ENCODE measurements at places on chromosomes 5 and 9.

GRCh38 chr5:132506094-132506692, 15.6 kb upstream of the IRF1 start:
- DNase-seq, result no peak

DNA sequence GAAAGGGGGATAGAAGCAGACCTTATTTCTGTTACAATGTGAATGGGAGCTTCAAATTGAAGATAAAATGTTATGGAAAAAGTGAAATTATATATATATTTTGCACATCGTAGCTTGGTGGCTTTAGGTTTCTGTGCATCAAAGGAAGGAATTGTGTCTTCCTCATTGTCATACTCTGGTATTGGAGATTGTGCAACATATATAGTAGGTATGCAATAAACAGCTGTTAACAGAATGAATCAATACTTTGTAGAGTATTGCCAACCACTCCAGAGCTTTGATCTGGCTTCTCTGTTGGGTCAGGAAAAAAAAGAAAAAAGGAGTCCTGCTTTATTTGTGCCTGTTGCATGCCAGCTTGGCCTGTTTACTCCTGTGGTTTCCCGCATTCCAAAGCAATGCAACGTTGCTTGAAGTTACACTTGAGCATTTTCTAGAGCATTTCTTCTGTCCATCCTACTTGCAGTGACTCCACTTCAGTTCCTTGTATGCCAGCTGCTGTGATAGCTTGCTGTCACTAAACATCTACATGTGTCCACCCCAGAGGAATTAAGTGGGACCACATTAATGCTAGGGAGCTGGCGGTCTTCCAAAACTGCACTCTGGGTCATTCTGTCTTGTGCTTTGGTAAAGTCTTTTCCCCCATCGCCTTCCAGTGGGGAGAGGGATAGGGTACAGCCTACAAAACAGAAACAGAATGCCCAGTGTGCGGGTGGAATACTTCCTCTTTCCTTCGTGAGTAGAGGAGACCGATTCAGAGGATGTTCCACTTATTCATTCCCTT, 62.0 kb upstream of the MEF2C start:
- DNase-seq, result no peak

DNA sequence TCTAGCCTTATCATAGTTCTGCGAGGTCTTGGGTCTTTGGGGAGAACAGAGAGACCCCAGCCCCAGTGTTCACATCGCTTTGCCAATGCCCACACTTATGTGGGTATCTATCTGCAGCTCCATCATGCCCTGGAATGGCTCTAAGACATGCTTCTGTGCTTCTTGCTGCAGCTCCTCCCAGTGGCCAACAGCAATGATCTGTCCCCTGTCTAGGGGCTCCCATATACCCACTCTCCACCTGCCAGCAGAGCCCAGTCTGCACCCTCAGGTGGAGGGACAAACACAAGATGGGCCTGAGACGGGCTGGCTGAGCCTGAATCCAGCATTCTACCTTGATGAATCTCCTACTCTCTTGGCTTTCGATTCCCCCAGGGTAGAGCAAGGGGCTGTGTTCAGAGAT, 14.6 kb upstream of the DAP start:
- no peak for DNase-seq

- no peak for DNase-seq
Observed at GRCh38 chr5:73764586-73764985, 138.6 kb downstream of the ARHGEF28 start.

DNA sequence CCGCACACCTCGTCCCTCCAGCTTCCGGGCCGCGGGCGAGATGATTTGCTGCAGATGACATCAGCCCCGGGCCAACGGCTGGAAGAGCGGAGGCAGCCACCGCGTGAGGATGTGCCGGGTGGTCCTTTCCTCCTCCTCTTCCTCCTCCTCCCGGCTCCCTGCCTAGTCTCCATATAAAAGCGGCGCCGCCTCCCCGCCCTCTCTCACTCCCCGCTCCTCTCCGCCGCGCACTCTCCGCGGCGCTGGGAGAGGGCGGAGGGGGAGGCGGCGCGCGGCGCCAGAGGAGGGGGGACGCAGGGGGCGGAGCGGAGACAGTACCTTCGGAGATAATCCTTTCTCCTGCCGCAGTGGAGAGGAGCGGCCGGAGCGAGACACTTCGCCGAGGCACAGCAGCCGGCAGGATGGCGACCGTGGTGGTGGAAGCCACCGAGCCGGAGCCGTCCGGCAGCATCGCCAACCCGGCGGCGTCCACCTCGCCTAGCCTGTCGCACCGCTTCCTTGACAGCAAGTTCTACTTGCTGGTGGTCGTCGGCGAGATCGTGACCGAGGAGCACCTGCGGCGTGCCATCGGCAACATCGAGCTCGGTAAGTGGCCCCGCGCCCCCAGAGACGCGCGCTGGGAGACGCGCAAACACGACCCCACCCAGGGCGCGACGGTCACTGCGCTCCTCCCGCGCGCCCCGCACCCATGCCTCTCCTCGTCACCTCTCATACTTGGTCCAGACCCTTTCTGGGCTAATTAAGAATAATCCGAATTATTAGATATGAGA, at the start of gene MAP1B:
TSS of gene MAP1B (plus strand) at position 345 of the 770 bp plus-strand sequence. CDS start at position 402, 57 bp downstream.
- no peak for DNase-seq

All from CD4-positive, alpha-beta T cell treated with Interleukin-1 beta for 1 hour (primary cell).